ENCODE measurements at places on chromosomes 6 and 20.
A peak's percentile ranks its signal among the peaks of the same experiment; 100 is the strongest.

- no peak for DNase-seq
These were observed at the start of gene GHRH for GRCh38 chr20:37261714-37262113. Gene GHRH (minus strand): TSS chr20:37261814. CDS start chr20:37256889, 4,925 bp downstream.

GRCh38 chr6:20001286-20001685 lies 164.1 kb downstream of the ID4 start:
- DNase-seq, result no peak

DNA sequence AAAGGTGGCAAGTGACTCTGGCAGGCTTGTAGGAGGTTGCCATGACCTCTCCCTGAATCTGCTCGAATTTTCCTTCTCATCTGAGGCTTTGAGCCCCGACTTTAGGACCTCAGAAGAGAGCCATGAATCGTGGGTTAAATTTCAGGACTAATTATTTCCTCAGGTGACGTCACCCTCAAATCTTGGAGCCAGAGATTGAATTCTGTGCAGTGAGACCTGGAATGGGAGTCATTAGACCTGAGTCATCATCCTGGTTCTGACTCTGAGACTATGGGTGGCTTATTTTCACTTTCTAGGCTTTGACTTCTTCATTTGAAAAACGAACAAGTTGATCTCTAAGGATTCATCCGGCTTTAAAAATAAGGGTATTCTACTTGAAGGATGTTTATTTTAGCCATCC lies 48.5 kb upstream of the PDYN start:
- no peak for DNase-seq

DNA sequence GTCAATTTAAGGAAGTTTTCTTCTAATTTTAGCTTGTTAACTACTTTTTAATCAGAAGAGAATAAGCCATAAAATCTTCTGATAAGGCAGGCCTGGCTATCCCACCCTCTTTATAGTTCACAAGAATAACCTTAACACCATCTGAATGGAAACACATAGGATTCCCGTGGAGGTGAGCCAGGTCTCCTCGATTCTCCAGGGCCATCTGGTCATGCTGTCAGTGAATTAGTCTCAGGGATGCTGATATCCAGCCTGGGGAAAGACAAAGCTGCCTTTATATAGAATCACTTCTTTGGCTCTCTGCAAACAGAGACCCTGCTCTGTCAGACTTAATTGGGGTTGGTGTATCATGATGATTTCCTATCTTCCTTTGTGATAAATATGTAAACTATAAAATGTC lies 30.1 kb upstream of the TAGAP start:
- DNase-seq, result no peak

GRCh38 chr6:4466261-4466660 lies 309.9 kb upstream of the CDYL start:
- DNase-seq, result no peak

DNA sequence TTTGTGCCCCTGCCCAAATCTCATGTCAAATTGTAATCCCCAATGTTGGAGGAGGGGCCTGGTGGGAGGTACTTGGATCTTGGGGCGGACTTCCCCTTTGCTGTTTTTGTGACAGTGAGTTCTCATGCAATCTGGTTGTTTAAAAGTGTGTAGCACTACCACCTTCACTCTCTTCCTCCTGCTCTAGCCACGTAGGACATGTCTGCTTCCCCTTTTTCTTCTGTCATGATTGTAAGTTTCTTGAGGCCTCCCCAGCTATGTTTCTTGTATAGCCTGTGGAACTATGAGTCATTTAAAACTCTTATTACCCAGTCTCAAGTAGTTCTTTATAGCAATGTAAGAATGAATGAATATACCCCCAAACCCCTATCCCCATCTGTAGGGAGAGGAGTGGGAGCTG lies 1013.7 kb upstream of the MAP3K7 start:
- no peak for DNase-seq

DNA sequence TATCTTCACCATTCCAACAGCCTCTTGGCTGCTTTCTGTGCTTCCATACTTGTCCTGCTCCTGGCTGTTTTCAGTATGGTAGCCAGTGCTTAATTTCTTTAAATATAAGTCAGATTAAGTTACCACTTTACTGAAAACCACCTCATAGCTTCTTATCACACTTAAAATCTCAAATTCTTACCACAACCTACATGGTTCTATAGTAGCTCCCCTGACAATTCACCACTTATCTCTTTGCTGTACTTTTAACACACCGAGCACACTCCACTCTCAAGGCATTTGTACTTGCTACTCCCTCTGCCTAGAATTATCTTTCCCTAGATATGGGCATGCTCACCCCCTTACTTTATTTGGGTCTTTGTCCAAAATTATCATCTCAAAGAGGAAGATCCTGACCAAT lies 369.0 kb downstream of the TENT5A start:
- no peak for DNase-seq

DNA sequence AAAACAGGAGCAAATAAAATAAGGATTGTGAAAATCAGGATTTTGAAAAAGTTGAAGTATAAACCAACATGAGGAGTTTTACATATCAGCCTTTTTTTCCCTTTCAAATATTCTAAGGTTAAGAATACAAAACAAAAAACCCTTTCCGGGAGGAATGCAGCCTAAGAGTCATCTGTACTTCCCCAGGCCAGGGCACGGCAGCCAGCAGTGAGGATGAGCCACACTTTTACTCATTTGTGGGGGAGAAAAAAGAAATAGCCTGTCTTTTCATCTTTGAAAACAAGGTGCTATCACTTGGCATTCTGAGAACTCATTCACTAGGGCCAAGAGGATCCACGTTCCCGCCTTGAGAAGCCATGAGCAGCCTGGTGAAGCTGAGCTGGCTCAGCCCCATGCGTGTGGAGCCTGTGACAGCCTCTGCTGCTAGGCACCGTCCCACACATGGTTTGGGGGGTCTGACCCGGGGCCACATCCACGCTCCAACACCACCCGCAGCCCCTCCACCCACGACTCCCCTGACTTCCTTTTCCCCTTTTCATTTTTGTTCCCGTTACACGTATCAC lies 11.2 kb downstream of the SLC22A1 start:
- DNase-seq, result no peak

GRCh38 chr20:1900321-1900801 lies 5.2 kb downstream of the SIRPA start:
- DNase-seq, result no peak

DNA sequence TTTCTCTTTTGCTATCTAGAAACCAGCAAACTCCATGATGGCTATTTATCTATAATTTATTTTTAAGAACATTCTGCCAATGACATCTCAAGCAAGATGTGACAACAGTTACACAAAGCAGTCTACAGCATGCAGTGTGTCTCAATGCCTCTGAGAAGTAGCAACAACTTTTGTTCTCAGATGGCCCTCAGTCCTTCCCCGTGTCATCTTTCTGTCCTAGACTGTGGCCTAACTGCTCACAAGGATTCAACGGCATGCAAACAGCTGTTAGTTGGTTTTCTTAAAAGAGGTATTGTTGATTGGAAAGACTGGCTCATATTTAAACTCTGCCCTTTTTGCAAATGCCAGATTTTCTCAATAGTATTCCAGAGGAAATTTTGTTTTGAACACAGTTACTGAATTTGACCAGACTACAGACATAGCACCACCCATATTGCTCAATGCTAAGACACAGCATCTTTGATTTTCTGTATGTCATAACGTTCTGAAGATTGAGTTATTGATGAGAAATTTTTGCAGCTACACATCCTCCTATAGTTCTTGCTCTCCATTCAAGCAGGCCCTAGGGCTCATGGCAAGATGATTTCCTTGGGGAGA lies 26.1 kb upstream of the F13A1 start:
- no peak for DNase-seq

DNA sequence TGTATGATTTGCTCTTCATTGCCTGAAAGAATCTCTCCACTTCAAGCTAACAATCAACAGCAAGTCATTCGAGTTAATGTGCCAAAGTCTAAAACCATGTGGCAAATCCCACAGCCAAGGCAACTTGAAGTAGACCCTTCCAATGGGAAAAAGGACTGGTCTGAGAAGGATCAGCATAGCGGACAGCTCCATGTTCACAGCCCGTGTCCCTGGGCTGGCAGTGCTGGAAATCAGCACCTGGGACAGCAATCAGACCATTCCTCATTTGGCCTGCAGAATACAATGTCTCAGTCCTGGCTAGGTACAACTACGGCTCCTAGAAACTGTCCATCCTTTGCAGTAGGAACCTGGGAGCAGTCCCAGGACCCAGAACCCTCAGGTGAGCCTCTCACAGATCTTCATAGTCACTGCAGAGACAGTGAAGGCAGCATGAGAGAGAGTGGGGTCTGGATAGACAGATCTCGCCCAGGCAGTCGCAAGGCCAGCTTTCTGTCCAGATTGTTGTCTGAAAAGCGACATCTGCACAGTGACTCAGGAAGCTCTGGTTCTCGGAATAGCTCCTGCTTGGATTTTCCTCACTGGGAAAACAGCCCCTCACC lies 1.1 kb downstream of the GJA10 start:
- peak; percentile 6 for DNase-seq

DNA sequence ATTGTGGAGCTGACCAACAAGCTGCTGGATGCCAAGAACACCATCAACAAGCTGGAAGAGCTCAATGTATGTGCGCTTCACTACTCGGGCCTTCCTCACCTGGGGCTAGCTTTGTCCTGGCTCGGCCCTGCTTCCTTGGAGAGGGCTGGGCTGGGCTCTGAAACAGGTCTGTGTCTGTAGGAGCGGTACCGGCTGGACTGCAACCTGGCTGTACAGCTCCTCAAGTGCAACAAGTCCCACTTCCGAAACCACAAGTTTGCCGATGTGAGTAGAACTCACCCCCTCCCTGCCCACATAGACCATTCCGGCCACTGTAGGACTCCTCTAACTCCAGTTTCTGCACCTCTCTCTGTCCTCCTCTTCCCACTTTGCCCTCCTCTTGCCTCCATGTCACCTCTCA lies 6.7 kb downstream of the LRRC73 start:
- no peak for DNase-seq

DNA sequence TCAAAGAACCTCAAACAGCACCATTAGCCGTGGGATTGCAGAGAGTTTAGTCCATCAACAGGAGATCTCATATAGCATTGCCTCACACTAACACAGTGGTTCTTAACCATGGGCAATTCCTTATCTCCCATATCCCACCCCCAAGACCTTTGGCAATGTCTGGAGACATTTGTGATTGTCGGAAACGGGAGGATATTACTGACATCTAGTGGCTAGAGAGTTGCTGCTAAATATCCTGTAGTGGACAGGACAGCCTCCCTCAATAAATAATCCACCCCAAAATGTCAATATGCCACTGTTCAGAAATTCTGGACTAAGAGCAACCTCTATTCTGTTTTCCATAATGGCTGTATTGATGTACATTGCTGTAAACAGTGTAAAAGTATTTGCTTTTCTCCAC lies 210.1 kb upstream of the CCN2 start:
- no peak for DNase-seq

- no peak for DNase-seq
These were observed 150.3 kb upstream of the SASH1 start for GRCh38 chr6:148192310-148192709.

DNA sequence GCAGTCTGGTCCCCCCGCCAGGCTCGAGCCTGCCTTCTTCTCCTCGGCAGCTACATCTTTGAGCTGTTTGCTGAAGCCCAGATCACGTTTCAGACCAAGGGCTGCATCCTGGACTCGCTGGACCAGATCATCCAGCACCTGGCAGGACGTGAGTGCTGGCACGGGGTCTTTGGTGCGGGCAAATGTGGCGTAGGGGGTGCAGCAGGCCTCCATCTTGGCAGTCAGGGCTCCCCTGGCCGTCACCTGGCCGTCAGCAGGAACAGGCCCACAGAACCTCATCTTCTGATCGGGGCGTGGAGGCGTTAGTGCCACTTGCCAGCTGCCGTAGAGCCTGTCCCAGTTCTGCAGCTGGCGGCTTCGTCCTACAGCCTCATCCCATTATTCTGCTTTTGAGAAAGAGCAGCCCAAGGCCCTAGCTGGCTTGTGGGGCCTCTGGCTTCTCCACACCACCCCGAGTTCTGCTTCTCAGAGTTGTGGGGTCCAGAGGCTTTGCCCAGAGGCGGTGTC lies 16.6 kb upstream of the TNFRSF6B start:
- DNase-seq, result no peak

GRCh38 chr20:23079016-23079351 lies 7.1 kb downstream of the CD93 start:
- no peak for DNase-seq

- DNase-seq, result no peak
These were observed 38.5 kb downstream of the SNRNP48 start for GRCh38 chr6:7628479-7628878.

DNA sequence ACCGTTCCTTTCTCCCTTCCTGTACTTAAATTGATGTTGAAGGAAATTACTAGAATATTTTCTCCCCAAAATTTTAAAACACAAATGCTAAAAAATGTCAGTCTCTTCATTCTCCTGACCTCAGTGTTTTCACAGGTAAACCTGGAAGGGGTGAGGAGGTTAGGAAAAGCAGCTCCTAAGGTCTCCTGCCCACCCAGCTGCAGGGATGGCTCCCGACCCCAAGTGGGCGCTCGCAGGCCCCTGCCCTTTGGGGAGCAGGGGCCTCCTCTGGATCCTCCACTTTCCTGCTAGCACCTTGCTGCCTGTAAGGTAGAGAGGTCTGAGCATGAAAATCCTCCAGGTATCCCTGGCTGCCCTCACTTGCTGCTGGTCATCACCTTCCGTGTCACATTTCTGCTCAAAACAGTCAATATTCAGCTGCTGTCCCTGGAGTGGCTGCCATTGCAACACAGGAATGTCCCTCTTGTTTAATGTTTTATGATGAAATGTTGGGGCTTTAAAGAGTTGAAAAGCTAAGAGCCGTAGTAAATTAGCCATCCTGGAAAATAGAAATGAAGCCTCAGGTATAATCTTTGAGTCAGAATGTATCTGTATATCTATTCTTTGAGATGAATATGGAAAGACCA lies 10.9 kb upstream of the HSP90AB1 start:
- DNase-seq, result no peak

DNA sequence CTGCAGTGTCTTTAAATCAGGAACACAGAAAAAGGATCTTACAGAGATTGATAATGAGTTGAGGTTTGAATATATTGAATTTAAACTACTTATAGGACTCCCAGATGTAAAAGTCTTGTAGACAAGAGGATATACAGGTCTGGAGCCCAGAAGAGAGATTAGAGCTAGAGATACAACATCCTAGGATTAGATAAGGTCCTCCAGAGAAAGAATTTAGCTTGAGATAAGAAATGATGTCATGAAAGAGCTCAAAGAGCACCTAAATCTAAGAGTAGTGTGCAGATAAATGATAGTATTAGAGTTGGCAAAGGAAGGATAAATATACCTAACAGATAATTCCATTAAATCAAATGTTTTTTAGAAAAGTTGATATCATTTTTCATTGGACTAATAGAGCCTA lies 23.9 kb downstream of the EPM2A start:
- DNase-seq, result no peak

GRCh38 chr6:160226118-160226591 lies 32.5 kb downstream of the SLC22A2 start:
- DNase-seq, result peak; percentile 39

- DNase-seq, result no peak
These were observed 41.4 kb downstream of the MOXD1 start for GRCh38 chr6:132359886-132360285.

DNA sequence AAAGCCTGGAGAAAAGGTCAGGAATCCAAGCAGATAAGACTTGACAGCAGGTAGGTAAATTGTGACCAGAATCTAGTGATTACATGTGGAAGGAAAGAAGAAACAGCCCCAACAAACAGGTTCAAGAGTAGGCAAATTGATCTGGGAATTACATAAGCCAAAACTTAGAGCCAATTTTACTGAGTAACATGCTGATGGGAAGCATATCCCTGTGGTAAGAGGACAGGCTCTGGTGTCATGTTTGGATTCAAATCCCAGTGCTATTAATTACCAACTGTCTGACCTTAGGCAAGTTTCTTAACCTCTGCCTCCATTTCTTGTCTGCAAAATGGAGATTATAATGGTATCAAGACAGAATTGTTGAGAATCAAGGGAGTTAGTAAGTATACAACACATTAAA lies 20.4 kb downstream of the MCM9 start:
- DNase-seq, result no peak

GRCh38 chr6:136716917-136717715 lies 75.2 kb downstream of the MAP3K5 start:
- no peak for DNase-seq
